NCI-H2107 (cell line): ENCODE measurements at places on chromosomes 2 and 18.

DNA sequence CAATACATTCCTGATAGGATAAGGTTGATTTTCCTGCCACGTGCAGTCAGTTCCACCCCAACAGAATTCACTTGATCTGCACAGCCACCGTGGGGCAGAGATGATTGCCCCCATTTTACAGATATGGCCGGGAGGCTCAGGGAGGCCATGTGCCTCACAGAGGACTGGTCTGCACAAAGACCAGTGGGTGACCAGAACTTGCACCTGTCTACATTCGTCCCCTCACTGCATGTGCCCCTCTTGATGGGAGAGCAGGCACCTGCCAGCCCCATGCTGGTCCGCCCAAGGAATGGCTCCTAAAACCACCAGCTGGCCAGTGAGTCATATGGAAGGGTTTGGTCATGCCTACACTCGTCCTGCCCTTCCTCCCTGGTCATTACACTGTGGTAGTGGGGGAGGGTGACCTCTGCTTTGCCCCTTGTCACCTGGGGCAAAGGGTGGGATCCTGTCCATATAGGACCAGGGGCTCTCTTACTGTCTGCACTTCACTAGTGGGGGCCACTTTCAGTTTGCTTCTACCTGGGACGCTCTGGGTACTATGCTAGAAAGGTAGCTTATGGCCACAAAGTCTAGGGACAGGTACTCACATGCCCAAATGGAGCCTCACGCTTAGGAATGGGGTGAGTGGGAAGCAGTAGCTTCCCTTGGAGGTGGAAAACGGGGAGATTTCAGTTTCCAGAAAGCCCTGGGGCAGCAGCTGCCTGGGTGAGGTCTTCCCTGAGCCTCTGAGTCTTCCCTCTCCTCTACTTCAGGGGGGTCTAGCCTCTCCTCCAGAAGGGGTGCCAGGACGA is 14.7 kb downstream of the RRM2 start:
- no peak for DNase-seq

GRCh38 chr2:54939446-54940118 is 110.7 kb downstream of the RTN4 start:
- DNase-seq, result no peak

DNA sequence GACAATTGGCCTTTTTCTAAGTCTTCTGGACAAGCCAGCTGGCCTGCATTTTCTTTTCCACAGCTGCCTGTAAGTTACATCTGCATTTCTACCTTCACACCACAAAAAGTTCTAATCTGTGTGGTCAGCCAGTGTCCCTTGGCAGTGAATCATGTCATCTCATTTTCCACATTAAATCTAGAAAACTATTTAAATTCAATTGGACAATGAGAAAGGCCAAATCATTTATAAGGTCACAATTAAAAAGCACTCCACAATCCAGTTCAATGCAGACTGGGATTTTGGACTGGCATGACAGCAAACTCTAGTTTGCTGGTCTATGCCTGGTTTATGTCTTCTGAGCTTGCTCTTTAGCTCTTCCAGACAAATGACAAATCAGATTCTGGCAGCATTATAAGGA is 494.2 kb upstream of the SPHKAP start:
- no peak for DNase-seq

DNA sequence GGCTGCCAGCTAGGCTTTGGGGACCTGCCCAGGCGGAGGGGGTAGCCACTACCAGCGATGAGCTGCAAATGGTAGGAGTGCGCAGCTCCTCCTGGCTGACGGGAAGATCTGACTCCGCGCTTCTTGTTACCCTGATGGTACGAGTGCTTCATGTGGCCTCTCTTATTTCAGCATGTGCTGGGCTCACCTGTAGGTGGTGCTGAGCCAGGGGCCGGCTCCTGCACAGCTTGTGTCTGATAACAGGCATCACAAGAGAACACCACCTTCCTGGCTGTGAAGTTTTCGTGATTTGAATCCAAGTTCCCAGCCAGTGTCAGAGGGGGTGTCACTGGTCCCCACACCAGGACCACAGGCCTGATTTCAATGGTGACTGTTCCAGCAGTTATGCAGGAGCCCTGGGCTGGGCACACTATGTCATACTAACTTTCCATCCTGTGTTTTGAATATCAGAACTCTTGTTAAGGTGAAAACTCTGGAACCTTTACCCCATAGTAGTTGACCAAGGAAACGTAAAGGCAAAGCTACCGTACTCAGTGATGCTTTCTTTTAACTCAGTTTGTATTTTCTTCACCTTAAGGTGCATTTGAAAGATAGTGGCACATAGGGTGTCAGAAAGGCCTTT is 28.0 kb downstream of the APCDD1 start:
- DNase-seq, result no peak

- no peak for DNase-seq
These were observed 313.4 kb upstream of the ID2 start for GRCh38 chr2:8368463-8368862.

DNA sequence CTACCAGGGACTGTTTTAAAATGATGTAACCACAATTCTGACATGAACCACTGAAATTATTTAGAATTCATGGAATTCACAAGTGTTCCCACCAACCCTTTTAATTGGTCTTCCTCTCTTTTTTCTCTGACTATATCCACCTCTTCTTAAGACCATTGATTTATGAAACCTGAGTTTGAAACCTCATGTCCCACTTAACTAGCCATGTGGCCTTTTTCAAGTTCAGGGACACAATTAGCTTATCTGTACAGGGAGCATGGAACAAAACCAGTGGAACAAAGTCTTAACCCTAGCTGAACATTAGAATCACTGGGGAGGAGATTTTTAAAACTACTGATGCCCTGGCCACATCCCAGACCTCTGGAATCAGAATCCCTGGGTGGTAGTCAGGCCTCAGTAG is 41.6 kb upstream of the TMEM163 start:
- DNase-seq, result no peak

DNA sequence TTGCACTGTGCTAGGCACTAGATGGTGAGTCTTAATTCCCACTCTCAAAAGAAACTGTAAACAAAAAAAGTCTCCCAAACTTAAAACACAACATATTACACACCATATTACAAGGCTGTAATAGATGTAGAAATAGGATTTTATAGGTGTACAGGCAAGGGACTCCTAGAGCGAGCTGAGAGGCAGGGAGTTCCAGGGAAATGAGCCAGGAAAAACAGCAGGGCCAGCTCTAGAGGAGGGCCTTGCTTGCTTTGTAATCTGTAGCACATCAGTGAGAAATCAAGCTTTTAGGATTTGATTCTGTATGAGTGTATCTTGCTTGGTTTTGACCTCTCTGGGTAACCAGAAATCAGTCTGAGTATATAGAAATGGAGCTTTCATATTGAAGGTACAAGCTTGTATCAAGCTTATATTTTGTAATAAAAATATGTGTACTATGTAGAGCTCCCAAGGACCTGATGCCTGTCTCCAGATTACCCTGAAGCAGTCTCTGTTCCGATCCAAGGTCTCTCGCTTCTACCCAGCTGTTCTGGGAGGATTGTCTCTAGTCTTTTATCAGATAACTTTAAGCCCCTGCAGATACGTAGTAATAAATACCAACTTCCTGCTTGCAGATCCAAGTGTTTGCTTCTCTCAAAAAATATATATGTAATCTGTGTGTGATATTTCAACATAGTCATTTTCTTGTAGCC is 73.0 kb downstream of the MYO1B start:
- DNase-seq, result no peak

GRCh38 chr18:38313831-38314230 is 748.2 kb upstream of the CELF4 start:
- DNase-seq, result no peak

DNA sequence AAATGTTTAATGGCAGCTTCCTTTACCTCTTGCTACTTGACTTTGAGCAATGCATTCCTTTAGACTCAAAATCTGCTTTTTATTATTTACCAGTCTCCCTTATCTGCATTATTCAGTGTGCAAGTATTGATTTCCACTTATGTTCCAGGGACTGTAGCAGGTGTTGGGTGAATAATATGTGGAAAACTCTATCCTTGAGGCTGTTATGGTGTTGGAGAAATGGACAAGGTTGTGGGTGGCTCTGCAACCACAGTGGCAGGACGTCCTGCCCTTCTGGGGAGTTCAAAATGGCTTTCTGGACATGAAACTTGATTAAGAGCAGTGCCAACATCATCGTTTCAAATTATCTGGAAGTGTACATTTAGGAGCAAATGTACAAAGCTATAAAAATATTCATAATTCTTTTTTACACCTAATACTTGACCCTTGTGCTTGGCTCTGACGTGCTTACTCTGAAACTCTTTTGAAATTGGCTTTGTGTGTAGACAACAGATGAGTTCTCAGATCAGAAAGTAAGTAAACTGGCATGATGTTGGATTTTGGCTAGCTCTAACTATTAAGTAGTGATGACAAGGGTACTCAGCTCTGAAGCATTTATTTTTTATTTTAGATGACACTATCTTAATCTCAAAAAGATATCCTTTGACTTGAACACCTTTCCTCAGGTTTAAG is 766.2 kb downstream of the DPP10 start:
- DNase-seq, result no peak

GRCh38 chr18:9732031-9732430 is 23.9 kb downstream of the RAB31 start:
- DNase-seq, result no peak

- no peak for DNase-seq
These were observed 345.5 kb upstream of the DSEL start for GRCh38 chr18:67862069-67862468.

GRCh38 chr2:237798236-237799059 is at the start of gene RBM44:
TSS of gene RBM44 (plus strand) at chr2:237798779. CDS start at chr2:237813610, 14,831 bp downstream.
- no peak for DNase-seq

DNA sequence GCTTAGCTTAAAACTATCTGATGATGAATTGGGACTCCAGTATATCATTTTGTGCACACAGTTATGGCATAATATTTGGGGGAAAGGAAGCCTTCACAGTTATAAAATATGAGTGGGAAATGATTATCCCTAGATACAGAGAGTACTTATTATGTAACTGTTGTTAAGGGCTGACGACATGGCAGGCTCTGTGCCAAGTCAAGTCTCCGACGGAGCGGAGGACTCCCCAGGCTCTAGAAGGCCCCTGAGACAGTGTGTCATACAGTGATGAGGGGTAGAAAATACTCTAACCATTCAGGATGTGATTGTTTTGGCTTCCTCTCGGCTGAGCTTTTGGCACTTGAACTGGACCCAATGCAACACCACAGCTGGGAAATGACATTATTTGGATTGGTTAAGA is 211.8 kb downstream of the SLC8A1 start:
- peak; percentile 20 for DNase-seq

GRCh38 chr2:201909961-201910361 is 103.6 kb downstream of the CDK15 start:
- DNase-seq, result no peak

- DNase-seq, result no peak
These were observed 321.6 kb downstream of the DSEL start for GRCh38 chr18:67194886-67195285.

GRCh38 chr2:238100821-238101771 is 956 bp downstream of the ESPNL start:
- DNase-seq, result no peak

DNA sequence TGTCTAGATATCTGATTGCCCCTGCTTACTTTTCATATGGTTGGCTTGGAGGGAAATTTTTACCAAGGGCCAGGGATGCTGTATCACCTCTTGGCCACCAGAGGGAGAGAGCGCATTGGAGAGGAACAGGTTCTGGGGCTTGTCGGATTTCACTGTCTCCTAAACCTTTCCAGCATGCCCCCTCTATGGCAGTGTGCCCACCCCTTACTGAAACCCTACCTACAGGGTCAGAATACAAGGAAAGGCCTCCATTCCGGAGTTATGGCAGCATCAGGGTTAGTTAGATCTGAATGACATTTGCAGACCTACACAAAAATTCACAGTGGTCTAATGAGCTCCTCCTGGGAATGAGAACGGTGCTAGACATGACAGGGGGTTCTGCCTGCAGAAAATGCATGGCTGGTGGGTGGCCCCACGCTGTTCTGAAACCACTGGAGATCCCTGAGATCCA is 5.8 kb downstream of the SLC14A2 start:
- peak; percentile 20 for DNase-seq

DNA sequence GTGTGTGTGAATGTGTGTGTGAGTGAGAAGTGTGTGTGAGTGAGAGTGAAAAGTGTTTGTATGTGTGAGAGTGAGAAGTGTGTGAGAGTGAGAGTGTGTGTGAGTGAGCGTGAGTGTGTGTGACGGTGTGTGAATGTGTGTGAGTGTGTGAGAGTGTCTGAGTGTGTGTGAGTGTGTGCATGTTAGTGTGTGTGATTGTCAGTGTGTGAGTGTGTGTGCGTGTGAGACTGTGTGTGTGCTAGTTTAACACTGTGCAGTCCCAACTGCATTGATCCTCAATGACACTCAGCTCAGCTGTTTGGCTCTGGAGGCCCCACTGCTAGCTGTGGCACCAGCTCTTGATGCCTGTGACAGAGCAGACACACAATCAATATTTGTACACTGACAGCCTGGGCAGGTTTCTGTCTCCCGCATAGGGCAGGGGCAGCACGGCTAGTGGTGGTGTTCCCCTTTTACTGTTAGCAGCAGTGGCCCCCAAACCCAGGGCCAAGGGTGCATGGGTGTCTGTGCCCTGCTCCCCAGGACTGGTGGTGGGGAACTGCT is 135.0 kb downstream of the INHBB start:
- no peak for DNase-seq

- DNase-seq, result no peak
These were observed 62.8 kb upstream of the TSPYL6 start for GRCh38 chr2:54318821-54319220.

- DNase-seq, result peak; percentile 4
These were observed 379.7 kb downstream of the PTPRM start for GRCh38 chr18:7946734-7947377.

DNA sequence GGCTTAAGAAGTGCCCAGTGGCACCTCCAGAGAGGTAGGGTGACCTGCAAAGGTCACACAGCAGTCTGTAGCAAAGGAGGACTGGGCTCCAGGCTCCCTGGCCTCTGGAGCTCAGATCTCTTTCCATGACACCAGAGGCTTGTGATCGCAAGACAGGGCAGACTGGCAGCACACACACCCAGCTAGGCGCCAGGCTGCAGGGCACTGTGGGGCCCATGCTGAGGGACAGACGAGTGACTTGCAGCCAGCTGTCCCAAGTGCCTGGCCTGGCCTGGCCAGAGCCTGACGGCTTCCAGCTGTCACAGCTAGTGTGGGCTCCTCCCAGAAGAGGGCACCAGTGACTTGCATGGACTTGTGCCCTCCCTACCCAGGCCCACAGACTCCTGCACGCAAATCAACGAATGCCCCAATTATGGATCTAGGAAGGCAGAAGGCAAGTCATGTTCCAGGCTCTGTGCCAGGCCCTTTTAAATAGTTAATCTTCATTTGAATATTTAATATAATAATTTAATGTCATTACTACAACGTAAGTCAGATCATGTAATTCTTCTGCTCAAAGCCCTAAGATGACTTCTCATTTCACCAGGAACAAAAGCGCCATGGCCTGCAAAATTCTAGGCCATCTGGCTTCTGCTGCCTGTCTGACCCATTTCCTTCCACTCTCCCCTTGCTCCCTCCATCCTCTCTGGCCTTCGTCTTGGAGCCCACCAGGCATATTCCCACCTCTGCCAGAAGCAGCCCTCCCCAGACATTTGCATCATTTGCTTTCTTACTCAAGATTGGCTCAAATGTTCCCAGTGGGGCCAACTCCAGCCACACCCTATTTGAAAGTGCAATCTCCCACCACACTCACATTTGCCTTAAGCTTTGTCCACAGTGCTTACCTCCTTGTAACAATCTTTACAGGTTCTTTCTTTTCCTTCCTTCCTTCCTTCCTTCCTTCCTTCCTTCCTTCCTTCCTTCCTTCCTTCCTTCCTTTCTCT is 3.7 kb upstream of the SPEG start:
- no peak for DNase-seq
